Activated CD4-positive, alpha-beta T cell treated with anti-CD3 and anti-CD28 coated beads for 36 hours (primary cell): ENCODE measurements at places on chromosomes 4 and X. TPM values are rescaled to one million over a fixed set of nuclear protein-coding genes. Genes with fewer than 3 reads are reported as not detected.

GRCh38 chr4:129335276-129335675 lies 239.3 kb downstream of the C4orf33 start:
- no peak overlapping the region for H3K4me3 ChIP-seq
- no peak for DNase-seq
- peaks cover 8% of the 10 kb centered on the region for H3K27me3 ChIP-seq
- no peaks in the 10 kb centered on the region for H3K4me1 ChIP-seq

Gene FABP2
- not detected for total RNA-seq

- H3K27me3 ChIP-seq = no peaks in the 10 kb centered on the region
- no peak for DNase-seq
- no peak overlapping the region for H3K27ac ChIP-seq
- H3K36me3 ChIP-seq = peaks cover 22% of the 10 kb centered on the region
Observed at GRCh38 chrX:154046031-154046781, 26.5 kb upstream of the IRAK1 start.

Gene FRMPD4
- not detected for total RNA-seq

Gene GSX2
- total RNA-seq = not detected

DNA sequence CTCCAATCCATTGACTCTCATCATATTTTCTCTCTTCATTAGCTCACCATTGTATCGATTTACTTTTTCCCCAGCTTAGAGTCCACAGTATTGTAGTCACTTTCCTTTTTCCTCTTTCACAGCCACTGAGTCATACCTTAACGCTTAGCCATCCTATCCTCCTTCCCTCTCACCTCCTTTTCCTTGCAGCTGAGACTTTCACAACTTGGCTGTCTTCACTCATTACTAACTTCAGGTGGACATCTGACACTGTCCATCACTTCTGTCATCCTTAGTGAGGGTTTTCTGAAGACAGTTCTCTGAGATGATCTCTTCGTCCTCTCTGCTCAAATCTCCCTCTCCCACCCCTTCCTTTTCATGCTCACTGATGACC lies 70.5 kb upstream of the ESX1 start:
- H3K4me1 ChIP-seq = no peaks in the 10 kb centered on the region
- no peak overlapping the region for H3K4me3 ChIP-seq
- no peak for DNase-seq
- no peak overlapping the region for H3K27ac ChIP-seq
- peaks cover 6% of the 10 kb centered on the region for H3K27me3 ChIP-seq

DNA sequence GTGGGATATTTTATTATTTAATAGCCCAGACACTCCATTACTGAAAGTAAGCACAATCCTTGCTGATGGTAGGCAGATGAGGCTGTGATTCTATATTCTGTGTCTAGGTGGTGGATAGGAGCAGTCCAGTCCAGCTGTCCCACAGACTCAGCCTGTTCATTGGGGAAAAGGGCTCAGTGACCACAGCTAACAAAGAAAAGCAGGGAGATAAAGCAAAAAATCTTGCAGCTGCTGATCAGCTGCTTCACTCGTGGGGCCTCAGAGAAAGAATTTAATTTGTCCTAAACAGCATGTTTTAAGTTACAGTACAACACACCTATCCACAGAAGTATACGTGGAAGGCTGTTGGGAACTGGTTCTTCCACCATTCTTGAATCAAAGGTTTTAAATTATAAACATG lies 40.7 kb upstream of the ANK2 start:
- H3K4me1 ChIP-seq = no peaks in the 10 kb centered on the region
- H3K36me3 ChIP-seq = no peaks in the 10 kb centered on the region
- H3K27ac ChIP-seq = no peak overlapping the region
- no peak overlapping the region for H3K4me3 ChIP-seq

Gene EMCN
- not detected for total RNA-seq

Gene STATH
- not detected for total RNA-seq

DNA sequence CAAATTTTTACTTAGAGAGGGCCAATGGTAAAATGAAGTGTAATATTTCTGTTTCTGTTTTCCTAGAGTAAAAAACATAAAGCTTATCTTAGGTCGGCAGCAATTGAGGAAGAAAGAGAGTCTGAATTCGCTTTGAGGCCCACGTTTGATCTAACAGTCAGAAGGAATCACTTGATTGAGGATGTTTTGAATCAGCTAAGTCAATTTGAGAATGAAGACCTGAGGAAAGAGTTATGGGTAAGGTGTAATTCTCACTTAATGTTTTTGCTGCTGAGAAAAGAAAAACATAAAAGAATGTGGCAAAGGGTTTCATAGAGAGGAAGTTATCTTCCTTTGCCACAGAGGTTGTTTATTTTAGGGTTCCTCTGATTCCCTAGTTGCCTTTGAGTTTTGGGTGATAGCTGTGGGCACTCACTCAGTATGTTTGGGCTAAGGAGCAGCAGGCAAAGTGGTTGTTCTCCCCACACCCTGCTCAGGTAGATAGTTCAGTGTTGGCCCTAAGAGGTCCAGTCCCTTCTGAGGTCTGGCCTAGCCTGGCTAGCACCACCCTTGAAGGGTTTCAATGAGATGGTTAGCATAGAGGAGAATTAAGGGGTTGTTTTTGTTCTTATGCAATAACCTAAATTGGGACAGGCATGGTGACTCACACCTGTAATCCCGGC lies 32.3 kb downstream of the HERC5 start:
- H3K27me3 ChIP-seq = no peaks in the 10 kb centered on the region
- peak overlapping the region; percentile 77 for H3K27ac ChIP-seq
- no peak overlapping the region for H3K4me3 ChIP-seq
- H3K4me1 ChIP-seq = peaks cover 14% of the 10 kb centered on the region
- peaks cover 17% of the 10 kb centered on the region for H3K36me3 ChIP-seq
- no peak for DNase-seq

DNA sequence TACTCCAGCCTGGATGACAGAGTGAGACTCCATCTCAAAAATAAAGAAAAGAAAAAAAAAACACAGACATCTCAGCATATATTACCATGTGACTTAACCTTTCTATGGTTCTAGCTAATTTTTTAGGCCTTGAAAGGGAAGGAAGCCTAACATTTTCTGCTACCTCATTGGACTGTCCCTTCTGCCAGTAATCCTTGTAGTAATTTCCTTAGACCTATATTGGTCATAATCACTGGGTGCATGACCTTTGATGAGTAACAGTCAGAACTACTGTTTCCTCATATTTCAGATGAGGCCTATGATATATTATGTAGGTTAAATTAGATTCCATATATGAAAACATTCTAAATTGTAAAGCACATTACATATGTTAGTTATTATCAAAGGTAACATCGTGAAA lies 9.6 kb downstream of the XIAP start:
- H3K4me3 ChIP-seq = no peak overlapping the region
- no peaks in the 10 kb centered on the region for H3K27me3 ChIP-seq
- peaks cover 19% of the 10 kb centered on the region for H3K4me1 ChIP-seq
- no peak for DNase-seq

Gene ODAPH
- total RNA-seq = not detected

- no peak for DNase-seq
- no peaks in the 10 kb centered on the region for H3K4me1 ChIP-seq
- no peaks in the 10 kb centered on the region for H3K36me3 ChIP-seq
- H3K27ac ChIP-seq = no peak overlapping the region
- H3K27me3 ChIP-seq = no peaks in the 10 kb centered on the region
Observed at GRCh38 chr4:85724791-85725563, 250.0 kb downstream of the ARHGAP24 start.
